ENCODE measurements at places on chromosomes 3 and 15.

DNA sequence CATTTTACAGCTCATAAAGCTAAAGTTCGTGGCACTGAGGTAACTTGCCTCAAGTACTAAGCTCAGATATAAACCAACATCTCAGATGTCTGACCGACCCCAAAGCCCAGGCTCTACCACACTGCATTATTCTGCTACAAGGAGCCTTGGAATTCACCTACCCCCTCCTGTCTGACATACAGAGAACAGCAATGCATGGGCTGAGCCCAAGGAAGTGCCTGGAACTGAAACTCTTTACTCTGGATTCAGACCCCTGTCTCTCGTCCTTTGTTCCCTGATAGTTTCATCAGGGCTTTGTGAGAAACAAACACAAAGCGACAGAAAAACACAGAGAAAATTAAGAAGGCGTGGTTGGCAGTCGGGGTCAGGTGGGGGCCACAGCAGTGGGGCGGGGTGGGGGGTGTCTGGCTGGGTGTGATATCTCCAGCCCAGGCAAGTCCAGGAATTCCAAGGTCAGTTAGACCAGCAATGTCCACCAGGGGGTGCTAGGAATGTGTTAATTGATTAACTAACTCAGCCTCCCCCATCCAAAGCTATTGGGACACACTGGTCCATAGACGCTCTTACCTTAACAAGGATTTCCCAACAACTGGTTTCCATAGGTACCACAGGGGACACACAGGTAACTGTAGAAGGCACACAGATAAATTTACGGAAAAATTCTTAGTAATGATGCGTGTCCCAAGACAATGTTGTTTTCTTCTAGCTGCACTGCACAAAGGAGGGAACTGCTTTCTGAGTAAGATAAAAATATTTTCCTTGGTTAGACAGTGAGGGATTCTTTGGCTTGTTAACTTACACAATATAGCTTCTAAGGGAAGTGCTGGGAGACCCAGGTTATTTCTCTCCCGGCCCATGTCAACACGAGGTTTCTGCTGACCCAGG is 18.8 kb upstream of the SSUH2 start:
- DNase-seq = peak; percentile 91

DNA sequence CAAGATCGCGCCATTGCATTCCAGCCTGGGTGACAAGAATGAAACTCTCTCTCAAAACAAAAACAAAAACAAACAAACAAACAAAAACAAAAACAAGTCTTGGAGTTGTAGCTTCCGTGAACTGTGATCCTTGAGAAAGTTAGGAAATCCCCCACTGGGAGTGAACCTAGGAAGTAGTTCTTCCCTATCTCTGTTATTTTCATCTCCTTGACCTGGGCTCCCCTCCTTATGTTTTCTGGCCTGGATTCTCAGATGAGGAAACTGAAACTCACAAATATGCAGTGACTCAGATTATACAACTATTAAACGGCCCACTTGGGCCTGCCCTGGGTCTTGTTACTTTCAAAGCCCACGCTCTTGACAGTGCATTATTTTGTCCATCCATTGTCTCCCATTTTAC is 29.7 kb downstream of the SAXO2 start:
- DNase-seq = no peak

DNA sequence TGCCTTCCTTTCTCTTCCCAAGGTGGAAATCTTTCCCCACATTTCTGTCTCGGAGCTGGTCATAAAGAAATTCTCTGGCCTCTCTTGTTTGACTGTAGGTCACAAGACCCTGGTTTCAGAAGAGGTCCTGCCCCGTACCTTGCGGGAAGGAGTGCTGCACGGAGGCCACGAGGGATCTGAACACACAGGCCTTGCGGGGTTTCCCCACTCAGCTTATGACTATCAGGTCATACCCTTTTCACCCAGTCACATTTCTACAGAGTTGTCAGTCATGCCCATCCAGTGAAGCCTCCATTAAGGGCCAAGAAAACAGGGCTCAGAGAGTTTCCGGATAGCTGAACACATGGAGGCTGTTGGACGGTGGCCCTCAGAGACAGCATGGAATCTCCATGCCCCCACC is 54.7 kb upstream of the ATP13A3 start:
- no peak for DNase-seq

DNA sequence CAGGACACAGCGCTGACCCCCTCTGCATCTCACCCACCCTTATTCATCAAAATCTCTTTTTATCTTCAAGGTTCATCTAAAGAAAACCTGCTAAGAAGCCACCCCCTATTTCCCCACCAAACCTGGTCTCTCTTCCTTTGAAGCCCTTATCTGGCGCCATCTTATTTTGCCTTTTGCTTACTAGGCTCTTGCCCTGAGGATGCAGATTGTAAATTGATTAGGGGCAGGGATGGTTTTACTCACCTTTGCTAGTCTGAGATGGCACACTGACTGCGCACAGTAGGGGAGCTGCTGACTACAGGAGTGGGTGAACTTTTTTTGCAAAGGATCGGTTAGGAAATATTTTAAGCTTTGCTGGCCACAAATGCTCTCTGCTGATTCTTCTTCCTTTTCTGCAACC is 78.9 kb upstream of the BHLHE40 start:
- no peak for DNase-seq

DNA sequence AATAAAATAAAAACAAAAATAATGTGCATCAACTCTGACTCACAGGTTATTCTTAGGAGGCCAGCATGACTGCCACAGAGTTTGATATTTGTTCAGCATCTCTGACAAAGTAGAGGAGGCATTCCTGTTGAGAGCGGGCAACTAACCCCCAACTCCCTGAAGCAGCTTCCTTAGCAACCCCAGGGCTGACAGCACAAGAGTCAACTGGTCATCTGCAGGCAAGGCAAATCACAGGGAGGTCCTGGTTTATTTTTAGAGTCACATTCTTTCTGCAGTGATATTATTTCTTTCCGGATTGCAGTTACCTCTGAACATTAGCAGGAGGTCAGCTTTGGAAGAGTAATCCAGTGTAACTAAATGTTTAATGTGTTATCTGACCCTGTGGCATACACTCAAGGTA is 273.0 kb downstream of the PLCL2 start:
- no peak for DNase-seq

DNA sequence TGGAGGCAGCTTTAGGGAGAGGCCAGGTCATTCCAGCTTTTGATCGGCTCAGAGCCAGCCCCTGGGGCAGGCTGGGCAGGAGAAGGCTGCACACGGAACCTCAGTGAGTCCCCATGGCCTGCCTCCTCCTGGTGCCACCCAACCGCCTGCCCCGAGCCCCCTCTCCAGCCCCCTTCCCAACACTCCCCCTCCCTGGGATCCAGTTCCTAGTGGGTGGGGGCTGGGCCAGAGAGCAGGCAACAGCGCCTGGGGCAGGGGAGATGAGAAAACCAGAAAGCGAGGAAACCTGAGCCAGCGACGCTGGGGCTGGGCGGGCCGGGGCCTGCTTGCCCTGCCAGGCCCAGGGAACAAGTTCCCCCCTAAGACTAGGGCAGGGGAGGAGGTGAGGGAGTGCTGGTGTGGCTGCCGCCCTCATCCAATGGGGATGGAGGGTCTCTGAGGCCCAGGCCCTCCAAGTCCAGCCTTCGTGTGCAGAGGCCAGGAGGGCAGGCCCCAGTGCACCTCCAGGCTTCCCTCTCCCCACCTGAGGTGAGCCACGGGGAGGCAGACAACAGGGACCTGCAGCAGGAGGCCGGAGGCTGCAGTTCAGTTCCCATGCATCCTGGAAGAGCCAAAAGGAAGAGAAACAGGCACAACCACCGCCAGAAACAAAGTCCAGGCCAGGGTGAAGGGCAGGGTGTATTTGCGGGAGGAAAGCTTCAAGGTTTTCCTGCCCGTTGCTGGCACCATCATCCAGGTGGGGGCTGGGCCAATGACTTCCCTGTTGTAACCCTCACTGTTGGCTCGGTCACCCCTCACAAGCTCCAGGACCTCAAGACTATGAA is 4.0 kb upstream of the SEMA3F start:
- no peak for DNase-seq

GRCh38 chr3:182364723-182365650 is 428.3 kb upstream of the ATP11B start:
- no peak for DNase-seq

DNA sequence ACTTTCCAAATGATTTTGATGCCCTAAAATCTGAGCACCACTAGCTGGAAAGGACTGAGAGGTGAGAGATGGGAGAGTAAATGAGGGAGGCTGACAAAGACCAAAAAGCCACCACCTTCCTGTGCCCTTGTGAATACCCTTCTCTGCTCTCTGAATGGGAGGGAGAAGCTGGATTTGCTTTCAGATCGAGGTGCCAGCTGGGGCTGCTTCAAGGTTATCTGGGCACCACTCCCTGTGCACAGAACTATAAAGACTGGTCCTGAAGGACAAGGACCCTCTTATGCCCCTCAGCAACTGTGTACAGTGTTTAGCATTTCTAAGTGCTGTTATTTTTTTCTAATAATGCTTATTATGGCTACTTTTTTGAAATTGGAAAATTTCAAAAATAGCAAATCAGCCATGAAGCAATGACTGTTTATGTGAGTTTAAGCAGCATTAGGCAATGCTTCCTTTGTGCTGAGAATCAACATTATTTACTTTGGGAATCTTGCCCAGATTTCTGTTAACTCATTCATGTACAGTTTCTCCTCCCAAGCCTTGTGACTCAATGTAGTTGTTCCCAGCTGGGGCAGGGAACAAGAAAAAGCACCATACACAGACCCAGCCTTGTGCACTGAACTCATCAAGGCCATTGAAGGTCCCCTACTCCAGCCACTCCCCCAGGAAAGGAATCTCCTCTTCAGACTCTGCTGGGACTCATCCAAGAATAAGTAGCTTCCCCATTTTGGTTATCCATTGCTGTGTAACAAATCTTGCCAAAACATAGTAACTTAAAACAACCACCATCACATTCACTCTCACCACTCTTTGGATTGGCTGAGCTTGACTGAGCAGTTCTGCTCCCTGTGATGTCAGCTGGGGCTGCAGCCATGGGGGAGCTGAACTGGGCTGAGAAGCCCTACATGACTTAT is 37.3 kb upstream of the CDV3 start:
- peak; percentile 35 for DNase-seq

DNA sequence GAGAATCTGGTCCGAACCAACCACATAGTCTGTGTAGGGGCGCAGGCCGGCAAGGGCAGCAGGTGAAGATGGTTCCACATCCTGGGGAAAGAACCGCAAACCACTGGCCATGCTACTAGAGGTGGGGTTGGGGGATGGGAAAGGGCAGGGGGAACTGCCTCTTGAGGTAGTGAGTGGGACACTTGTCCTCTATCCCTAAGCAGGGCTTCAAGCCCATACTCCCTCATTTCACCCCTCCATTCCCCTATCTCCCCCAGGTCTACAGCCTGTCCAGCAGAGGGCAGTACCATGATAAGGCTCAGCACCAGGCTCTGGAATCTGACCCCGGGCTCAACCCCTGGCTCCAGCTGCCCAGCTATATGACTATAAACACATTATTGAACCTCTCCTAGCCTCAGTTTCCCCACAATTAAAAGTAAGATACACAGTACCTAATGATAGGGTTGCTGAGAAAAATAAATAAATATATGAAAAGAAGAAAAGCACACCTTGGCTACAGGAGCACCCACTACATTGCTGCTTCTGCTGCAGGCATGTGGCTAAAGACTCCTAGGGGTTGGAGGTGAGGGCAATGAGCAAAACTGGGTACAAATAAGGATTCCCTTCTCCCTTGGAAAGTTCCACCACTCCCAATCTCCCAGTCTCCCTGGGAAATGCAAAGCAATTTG is 6.3 kb downstream of the GORASP1 start:
- peak; percentile 94 for DNase-seq

GRCh38 chr3:157159037-157159761 is 748 bp downstream of the CCNL1 start:
- DNase-seq = no peak

DNA sequence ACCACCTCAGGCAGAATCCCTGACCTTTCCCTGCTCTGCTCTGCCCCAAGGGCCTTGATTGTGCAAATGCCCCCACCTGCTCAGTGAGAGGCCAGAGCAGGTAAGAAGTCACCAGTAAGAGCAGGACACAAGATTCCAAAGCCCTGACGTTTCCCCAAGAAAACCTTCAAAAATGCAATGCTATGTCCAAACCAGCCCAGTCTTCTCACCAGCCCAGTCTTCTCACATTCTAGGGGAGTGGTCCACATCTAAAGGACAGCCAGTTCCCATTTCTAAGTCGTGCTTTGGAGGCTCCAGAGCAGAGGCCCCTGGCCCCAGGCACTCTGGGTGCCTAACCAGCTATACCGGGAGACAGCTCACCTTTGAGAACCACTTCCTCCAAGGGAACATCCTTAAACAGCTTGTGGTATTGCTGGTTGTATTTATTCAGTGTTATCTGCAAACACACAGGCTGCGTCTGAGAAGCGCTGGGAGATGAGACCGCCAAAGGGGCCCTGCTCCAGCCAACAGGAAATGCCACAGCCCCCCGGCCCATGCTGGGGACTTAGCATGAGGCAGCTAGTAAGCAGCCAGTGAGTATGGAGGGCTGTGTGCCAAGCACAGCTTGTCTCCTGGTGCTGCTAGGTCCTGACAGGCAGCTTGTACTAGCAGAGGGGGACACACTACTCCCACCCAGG is 29.3 kb downstream of the GRAMD2A start:
- no peak for DNase-seq
